ENCODE measurements at places on chromosomes 13 and 19. TPM values are rescaled to one million over a fixed set of nuclear protein-coding genes. Genes with fewer than 3 reads are reported as not detected.

GRCh38 chr13:39646122-39646521 is 9.3 kb upstream of the COG6 start:
- no peak for DNase-seq

DNA sequence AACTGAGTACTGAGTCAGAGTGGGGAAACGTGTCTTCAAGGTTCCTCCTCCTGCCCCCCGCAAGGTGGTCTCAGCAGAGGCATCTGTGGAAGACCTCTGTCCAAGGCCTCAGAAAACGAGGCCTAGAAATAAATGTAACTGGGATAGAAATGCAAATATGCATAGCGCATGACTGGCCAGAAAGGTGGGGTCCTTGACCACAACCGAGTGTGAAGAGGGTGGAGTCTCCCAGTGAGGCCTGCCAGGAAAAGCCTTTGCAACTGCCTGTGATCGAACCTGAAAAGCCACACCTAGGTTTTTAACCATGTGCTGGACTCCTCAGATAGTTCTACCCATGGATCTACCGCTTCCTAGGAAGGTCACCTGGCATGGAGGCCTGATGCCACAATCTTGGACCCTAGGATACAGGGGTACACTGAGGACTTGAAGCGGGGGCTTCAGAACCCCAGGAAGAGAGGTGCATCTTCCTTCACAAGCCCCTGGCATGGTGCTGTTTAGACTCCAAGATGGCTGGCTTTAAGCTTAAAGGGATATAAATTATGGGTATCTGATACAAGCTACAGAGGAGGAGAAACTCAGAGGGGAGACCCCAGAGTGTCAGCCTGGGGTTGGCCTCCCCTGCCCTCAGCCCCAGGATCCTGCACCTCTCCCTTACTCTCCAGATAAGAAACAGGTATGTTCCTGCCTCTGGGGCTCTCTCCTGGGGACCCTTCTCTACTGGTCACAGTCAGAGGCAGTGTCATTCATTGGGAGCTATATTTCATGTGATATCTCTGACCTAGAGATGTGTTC is 18.3 kb upstream of the SIGLEC6 start:
- DNase-seq: no peak

GRCh38 chr13:76672420-76672819 is 213.8 kb downstream of the KCTD12 start:
- DNase-seq: no peak

GRCh38 chr19:40367577-40368434 is 19.3 kb downstream of the PLD3 start:
- no peak for DNase-seq

GRCh38 chr19:1265615-1266128 is 3.5 kb upstream of the CIRBP start:
- no peak for DNase-seq

- no peak for DNase-seq
Measured at GRCh38 chr13:97224544-97225300, 2.6 kb downstream of the MBNL2 start.

DNA sequence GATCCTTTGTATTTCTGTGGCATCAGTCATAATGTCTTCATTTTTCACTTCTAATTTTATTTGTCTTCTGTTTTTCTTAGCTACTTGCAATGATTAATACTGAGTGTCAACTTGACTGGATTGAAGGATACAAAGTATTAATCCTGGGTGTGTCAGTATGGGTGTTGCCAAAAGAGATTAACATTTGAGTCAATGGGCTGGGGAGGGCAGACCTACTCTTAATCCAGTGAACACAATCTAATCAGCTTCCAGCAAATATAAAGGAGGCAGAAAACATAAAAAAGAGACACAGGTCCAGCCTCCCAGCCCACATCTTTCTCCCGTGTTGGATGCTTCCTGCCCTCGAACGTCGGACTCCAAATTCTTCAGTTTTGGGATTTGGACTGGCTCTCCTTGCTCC is 640.9 kb upstream of the MIR17HG start:
- no peak for DNase-seq

The LHB gene
- total RNA-seq: not detected

The HPN gene
- 0.26 TPM for total RNA-seq
